Osteoblast (primary cell): ENCODE measurements at places on chromosomes 4 and X.

DNA sequence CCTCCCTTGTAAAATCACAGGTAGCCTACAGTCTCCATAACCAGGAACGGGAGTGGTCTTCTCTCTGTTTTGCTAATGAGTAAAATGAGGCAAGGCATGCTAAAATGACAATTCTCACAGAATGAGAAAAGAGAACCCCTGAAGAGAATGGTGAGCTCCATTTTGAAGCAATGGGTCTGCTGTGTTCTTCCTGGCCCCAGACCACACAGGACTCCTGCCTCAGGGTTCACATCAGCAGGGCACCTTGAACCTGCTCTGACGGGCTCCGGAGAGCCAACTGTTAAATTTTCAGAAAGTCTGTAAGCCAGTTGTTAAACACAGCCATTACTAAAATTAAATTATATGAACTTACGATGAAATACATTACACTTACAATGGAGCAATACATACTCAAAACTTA, 32.1 kb upstream of the RBM47 start:
- no peak for DNase-seq

GRCh38 chrX:15855568-15856221, 1.1 kb upstream of the AP1S2 start:
- no peak for DNase-seq

DNA sequence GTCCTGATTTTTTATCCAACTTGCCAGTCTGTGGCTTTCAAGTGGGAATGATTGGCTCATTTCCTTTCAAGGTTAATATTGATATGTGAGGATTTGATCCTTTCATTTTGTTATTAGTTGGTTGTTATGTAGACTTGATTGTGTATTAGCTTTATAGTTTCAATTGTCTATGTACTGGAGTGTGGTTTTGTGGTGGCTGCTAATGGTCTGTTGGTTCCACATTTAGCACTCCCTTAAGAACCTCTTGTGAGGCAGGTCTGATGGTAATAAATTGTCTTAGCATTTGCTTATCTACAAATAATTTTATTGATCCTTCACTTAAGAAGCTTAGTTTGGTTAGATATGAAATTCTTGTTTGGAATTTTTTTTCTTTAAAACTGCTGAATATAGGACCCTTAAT, 190.6 kb downstream of the CPXCR1 start:
- no peak for DNase-seq

- DNase-seq = no peak
Observed at GRCh38 chrX:56069299-56069931, 162.7 kb upstream of the KLF8 start.

DNA sequence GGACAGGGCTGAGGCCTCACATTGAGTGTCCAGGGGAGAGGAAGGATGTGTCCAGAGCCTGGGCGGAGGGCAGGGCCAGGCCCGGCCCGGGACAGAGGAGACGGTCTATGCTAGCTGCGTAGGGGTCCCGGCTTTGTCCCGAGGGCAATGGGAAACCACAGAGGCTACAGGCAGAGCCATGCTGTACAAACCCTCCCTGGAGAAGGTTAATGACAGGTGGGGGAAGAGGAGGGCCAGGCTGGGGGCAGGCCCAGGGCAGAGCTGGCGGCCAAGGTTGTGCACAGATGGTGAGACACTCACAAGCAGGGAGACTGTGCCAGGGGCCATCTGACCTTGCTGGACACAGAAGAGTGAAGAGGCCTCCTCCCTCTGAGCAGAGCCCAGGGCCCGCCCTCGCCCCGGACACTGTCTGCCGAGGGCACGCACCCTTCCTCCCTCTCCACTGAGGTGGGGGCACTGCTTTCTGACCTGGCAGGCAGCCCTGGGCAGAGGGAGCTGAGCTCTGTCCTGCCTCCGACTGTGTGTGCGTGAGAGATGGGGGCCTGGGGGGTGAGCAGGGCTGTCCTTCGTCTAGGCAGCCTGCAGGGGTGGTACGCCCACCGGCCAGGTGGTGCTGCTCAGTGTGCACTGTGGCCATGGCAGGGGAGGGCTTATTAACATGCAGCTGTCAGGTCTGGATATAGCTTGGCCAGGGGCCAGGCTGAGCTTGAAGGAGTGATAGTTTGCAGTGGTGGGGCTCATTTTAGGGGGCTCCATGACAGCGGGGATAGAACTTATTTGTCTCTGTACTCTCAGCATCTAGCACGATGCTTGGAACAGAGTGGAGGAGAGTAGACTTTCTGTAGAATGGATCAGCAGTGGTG, 75.7 kb upstream of the LRPAP1 start:
- DNase-seq = peak; percentile 29

DNA sequence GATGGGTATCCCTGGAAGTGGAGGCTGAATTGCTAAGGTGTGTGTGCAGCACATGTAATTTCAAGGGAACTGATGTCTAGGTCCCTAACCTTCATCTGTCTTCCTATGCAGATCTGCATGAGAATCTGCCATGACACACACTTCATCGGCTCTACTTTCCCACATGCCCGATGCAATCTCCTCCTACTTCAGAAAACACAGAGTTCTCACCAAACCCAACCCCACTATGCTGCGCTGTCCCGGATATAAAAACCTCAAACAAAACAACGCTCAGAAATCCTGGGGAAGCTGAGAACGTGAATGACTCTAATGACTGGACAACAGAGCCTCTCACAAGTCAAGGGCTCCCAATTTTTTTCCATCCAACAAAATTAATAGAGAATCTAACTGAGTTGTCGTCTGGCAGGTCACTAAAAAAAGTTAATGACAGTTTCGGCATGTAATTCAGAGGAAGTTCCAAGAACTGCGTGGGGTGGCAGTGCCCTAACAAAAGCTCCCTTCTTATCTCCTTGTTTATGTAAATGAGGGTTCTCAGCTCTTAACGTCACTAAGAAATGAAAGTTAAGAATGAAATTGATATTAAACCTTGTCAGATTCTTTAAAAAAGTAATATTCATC, 39.0 kb downstream of the STX18 start:
- DNase-seq = peak; percentile 61

DNA sequence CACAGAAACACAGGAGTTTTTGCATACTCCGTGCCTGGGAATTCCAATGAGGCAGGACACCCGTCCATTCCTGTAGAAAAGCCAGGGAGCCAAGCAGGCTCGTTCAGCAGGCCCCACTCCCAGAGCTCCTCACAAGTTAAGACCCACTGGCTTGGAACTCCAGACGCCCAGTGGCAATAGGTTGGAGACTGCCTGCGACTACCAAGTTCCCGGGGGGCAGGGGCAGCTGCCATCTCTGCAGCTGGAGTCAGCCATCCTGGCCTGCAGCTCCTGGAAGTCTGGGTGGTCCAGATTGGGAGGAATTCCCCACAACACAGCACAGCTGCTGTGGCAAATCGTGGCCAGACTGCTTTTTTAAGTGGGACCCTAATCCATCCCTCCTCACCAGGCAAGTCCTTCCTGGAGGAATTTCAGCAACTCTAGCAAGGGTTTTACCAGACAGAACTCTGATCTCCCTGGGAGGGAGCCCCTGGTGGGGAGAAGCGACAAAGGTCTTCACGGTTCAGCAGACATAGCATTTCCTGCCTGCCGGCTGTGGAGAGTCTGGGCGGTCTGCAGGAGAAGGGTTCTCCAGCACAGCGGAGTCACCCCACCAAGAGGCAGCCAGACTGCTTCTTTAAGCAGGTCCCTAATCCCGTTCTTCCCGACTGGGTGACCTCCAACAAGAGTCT, 231.9 kb downstream of the STPG2 start:
- DNase-seq = no peak

GRCh38 chr4:38733663-38734062, 49.1 kb downstream of the TLR10 start:
- DNase-seq = no peak

GRCh38 chr4:120059036-120059435, 7.6 kb downstream of the MAD2L1 start:
- DNase-seq = no peak

DNA sequence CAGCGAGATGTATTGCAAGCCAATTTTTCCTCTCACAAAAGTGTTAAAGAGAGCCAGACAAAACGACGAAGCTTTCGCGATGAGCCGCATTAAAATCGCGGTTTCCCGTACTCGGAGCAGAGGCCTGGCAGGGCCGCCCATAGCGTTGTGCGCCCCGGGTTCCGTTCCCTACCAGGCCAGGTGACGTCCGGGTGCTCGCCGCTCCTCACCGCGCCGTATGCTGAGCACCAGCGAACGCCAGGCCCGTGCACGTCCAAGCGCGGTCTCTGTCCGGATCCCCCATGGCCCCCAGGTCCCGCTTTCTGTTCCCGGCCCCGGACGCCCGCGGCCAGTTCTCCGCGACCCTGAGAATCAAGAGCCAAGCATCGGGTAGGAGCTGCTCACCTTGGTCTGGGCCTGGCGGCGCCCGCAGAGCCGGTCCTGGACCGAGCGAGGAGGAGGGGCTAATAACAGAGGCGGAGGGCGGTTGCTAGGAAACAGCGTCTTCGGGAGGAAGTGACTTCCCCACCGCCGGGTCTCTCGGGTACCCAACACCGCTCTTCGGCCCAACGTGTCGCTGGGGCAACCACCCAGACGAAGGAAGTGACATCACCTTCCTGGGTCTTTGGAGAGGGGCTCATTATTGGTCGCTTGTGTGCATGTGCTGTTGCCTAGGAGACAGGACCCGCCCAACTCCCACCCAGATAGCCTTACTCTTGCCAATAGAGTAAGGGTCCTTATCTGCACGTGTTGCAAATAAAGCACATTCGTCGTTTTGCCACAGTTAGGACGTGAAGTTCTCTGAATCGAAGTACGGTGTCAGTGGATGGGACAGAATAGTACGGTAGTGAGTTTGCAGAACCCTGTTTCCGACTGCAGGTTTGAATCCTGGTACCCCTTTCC, at the start of gene MAP9:
Gene MAP9 (minus strand): TSS at position 579 of the 882 bp plus-strand sequence. CDS start 1,115 bp downstream, outside the sequence.
- DNase-seq = peak; percentile 93

DNA sequence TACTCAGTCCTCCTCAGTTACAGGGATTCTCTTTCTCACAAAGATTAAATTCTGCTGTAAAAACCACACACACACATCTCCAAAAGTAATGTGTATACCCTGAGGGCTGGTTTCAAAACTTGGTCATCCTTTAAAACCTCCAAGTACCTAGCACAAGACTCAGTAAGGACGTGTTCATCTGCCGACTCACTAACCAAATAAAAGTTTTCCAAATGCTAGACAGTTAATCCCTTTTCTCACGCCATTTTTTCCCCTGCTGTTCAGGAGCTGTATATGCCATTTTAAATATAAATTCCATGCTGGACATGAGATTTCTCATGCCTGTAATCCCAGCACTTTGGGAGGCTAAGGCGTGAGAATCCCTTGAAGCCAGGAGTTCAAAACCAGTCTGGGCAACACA, 3.9 kb upstream of the SAT1 start:
- no peak for DNase-seq

DNA sequence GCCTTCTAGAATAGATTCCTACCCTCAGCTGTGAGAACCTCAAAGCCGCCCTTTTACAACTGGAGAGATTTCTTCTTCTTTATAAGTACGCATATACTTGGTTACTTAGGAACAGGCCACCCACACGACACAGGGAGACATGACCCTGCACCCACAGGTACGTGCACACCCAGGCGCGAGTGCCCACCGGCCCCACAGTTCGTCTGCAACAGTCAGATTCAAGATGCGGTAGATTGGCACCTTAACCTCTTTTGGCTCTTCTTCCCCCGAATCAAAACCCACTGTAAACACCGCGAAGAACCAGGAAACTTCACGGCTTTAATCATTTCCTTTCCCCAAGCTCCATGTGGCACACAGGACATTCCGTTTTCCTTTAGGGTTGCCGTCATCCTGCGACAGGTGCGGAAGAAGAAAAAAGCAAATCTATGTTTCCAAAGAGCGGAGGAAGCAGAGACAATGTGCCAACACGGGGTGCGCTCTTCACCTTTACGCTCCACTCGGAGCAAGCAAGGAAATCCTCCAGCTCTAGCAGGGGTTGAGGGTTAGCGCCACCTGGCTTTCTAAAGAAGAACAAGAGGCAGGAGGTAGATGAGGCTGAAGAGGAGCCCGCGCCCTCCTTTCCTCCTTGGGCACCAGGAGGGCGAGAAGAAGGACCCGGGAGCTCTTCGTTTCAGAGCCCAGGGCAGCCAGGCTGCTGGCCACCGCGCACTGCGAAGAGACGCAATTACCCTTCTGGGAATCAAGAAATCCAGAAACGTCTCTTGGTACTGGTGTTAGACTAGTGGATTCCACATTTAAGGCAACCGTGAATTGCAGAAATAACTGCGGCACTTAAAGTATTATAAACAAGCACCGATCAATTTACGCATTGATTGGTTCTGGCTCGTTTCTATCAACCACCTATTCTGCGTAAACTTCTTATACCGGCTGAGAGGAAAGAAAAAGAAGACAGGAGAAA, 35.7 kb downstream of the HAND2 start:
- DNase-seq = peak; percentile 89

DNA sequence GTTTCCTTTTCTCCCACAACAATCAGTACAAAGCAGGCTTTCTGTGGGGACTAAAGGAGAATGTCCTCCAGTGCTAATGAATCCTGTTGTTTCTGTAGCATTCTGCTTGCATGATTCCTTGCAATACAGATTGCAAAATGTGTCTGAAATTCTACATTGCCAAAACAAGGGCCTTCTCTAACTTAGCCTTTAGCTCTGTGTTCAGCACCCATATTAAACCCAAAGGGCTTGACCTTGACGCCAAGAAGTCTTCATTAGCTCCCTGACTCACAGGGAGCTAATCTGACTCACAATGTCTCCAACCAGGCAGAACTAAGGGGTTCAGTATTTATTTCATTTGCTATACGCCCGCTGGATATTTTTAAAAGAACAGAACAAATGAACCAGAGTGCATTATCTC, 241.4 kb upstream of the CLNK start:
- no peak for DNase-seq

DNA sequence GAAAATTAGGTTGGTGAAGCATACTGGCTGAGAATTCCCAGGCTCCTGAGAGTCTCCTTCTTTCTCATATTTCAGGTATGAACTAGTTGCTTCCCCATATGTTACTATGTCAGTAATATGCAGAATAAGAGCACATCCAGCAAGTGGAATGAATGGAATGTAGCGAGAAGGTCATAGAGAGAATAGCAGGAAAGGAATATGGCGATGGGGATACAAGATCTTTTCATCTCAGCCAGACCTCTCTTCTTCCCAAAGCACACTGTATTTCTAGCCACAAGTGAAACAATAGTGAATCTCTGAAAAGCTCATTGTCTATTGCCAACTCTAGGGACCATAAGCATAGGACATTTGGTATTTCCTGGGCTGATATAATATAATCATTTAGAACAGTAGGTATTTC, 54.6 kb upstream of the MMAA start:
- DNase-seq = no peak

DNA sequence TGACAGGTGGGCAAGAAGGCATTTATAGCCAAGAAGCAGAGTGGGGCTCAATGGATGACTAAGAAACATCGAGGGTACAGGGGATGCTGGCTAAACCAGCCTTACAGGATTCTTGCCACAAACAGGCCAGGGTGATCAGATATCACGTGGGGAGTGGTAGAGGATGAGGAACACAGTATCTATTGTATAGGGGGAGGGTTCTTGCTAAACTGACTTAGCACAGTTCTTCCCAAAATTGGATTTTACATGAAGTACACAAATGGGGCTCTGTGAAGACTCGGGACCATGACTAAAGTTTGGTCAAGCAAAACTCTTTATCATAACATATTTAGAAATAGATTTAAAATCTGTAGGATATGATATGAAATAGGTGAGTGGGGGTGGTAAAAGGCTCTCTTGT, 144.0 kb upstream of the ATOH1 start:
- DNase-seq = no peak
